ENCODE measurements at places on chromosomes 16 and 17.

- DNase-seq: no peak
These were observed 7.3 kb downstream of the TRIM65 start for GRCh38 chr17:75889454-75889853.

DNA sequence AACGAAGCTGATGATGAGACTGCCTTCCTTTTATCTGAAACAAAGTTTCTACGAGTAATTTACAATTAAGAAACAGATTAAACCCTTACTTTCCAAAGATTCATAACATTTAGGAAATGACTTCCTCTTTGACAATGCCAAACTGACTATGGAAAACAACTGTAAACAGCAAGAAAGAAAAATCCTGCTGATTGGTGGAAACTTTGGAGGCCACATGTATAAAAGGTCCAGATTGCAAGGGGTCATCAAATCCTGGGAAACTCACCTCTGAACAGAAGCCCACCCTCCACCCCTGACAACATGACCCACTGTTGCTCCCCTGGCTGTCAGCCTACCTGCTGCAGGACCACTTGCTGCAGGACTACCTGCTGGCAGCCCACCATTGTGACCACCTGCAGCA, at the start of gene KRTAP9-6:
TSS of gene KRTAP9-6 (plus strand) at position 301 of the 400 bp plus-strand sequence. CDS start at position 301, 0 bp downstream.
- no peak for DNase-seq

GRCh38 chr17:57249520-57249919, 6.8 kb upstream of the MSI2 start:
- DNase-seq: no peak

DNA sequence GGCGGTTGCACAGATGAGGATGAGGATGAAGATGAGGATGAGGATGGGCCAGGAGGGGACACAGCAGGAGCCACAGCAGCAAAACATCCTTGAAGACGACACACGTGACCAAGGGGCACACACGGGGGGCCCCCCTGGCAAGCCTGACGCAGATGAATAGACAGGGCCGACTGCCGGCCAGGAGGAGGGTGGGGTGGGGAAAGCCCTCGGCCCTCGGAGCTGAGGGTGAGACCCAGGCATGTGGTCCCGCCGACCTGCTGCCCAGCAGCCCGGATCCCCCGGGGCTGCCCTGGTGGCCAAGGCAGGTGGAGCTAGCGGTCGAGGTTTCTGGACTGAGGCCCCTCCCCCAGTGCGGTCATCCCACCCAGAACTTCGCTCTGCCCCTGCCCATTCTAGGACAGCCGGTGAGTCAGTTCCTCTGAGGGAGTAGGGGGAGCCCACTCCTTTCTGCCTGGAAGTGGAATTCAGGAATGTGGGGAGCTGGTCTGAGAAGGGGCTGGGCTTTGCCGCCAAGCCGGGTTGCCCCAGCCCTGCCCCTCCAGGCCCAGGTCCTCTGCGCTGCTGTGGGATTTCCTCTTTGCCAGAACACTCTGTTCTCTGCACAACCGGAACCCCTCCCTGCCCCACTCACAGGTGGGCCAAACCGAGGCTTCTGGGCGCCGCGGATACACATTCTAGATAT, 9.9 kb downstream of the CYGB start:
- DNase-seq: peak; percentile 32

DNA sequence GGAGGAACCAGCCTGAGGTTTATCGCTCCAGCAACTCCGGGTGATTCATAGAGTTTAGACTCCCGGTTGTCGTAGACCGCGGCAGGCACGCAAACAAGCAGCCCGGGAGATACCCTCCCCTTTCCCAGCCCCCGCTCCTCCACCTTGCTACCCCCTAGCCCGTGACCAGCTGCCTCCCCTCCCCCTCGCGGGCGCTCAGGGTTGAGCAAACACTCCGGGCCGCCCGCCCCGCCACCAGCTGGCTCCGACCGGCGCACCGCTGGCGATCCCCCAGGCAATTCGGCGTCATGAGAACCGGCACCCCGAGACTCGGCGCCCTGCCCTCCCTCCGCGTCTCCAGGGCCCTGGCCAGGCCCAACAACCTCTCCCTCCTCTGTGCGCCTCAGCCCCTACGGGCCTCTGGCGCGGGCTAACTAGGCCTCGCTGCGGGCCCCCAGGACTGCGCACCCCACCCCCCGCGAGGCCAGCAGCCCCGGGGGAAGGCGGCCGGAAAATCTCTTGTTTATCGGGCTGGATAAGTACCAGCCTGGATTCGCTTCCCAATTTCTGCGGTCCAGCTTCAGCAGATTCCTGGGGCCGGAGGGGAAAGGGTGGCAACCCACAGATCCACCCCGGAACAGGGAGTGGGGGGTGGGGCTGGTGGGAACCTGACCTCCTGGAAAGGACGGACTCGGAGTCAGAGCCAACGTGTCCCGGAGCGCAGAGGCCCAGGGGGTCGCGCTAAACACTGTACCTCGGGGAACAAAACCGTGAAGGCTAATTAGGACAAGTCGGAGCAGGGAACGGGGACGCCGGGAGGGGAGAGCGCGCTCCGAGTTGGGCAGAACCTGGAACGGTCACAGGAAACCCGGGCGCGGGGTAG, 951 bp upstream of the GPRC5C start:
- DNase-seq: no peak

All from stimulated activated CD4-positive, alpha-beta T cell treated with anti-CD3 and anti-CD28 coated beads, Interleukin-4, amount 100 ng/mL, for 24 hours (primary cell).